Umbilical cord (tissue), 2 donors: ENCODE measurements at places on chromosomes 3 and 15. TPM values are rescaled to one million over a fixed set of nuclear protein-coding genes. Genes with fewer than 3 reads are reported as not detected.

Gene COL8A1
- total RNA-seq: 364 TPM

Gene RARB
- 30.3 TPM for total RNA-seq

Gene SELENOS
- total RNA-seq: 89.8 TPM

Gene LRRC3B
- total RNA-seq: 9.6 TPM

Gene TMCO5A
- total RNA-seq: 5.3 TPM

Gene SOX2
- total RNA-seq: 2.2 TPM

Gene SPTSSB
- 2.2 TPM for total RNA-seq

Gene FOXL2
- 5.3 TPM for total RNA-seq

Gene VPS8
- total RNA-seq: 75.6 TPM

DNA sequence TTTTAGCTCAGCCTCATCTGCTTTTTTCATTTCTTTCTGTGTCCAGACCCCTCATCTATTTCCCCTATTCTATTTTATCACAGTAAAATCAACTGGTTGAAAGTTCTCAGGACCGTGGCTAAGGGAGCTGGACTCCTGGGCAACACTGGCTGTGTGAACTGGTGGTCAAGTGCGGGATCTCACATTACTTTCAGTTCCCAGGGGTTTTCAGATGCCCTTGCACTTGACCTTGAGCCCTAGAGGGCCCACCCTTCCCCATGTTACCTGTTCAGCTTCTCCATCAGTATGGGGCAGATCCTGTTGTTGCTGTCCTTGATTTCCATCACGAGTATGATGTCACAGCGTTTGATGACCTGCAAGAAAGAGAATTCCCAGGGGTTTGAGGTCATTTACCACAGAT, 2.8 kb downstream of the DNASE1L3 start:
- DNase-seq: no peak

DNA sequence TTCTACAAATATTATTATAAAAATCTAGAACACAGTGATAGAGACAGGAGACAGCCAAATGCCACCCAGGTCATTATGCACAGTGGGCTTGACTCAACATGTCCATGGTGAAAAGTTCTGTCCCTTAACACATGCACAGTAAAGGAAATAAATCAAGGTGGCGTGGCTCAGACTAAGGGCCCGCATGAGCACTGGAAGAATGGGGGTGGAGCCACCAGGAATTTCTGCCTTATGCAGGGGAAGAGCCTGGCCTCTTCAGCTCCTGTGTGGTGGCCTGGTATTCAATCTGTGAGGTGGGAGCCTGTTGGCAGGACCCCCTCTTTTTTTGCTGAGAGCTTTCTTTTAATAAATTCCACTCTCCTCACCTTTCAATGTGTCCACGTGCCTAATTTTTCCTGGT, 17.2 kb upstream of the SPG21 start:
- no peak for DNase-seq

GRCh38 chr3:11538581-11538980, 105.1 kb downstream of the VGLL4 start:
- no peak for DNase-seq

DNA sequence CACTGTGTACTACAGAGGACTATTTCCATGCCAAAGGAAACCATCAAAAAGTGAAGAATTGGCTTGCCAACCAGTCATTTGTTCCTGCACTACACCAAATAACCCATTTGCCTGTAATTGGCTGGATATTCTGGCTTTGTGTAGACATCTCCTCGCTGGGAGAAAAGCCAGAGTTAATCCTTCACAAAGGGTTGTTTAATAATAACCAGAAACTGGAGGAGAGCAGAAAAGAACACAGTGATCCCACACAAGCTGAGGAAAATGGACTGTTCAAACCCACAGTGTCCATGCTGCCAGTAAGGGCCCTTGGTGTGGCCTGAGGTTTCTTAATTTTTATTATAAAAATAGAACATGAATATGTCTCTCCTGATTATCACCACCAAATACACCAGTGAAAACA, 294.0 kb downstream of the RORA start:
- no peak for DNase-seq

DNA sequence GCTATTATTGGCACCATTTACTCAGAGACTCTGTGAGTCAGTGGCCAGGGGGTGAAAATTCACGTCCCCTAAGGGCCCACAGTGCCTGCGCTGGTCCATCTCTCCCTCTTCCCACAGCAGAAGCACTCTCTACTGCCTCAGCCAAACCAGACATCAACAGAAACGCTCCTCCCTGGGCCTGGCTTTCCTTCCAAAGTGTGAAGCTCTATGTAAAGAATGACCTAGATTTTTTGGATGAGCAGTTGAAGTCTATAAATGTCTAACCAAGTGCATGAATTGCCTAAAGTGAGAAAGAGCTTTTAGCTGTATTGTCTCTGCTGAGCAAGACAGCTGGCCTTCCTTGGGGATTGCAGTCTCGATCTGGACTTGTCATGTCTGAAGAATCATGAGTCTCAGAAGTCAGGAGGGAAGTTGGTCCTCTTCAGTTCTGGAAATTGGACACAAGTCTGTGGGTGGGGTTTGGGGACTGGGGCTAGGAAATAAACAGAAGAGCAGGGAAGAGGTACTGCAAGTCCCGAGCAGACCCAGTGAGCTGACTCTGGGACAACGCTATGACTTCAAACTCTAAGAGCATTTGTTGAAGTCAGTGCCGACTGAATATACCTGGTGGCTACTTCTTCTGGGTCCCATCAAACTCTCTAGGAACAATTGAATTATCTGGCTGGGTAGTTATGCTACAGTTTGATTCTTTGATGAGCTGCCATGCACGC, 29.0 kb downstream of the RASGRP1 start:
- peak; percentile 24 for DNase-seq
